ENCODE measurements at places on chromosomes 5 and 9. TPM values are rescaled to one million over a fixed set of nuclear protein-coding genes. Genes with fewer than 3 reads are reported as not detected.

VLDLR gene
- polyA plus RNA-seq, result 21.9 TPM

IFNA2 gene
- not detected for polyA plus RNA-seq

SOX30 gene
- polyA plus RNA-seq, result 0.42 TPM

FGFR4 gene
- 178 TPM for polyA plus RNA-seq

S1PR3 gene
- polyA plus RNA-seq, result 24.6 TPM

ZFP2 gene
- 2.8 TPM for polyA plus RNA-seq

PCDHGB7 gene
- polyA plus RNA-seq, result 7.0 TPM

CNTFR gene
- polyA plus RNA-seq, result 44.9 TPM

QRFP gene
- 0.33 TPM for polyA plus RNA-seq

C9orf72 gene
- 11.5 TPM for polyA plus RNA-seq

HINT1 gene
- 358 TPM for polyA plus RNA-seq

SLC1A3 gene
- 18.5 TPM for polyA plus RNA-seq

SNX24 gene
- 12.0 TPM for polyA plus RNA-seq

TRAF1 gene
- 4.3 TPM for polyA plus RNA-seq

ARID3C gene
- not detected for polyA plus RNA-seq

LECT2 gene
- polyA plus RNA-seq, result 0.19 TPM

CMYA5 gene
- 230 TPM for polyA plus RNA-seq

GRIA1 gene
- polyA plus RNA-seq, result 1.0 TPM

GARNL3 gene
- 15.8 TPM for polyA plus RNA-seq

SLC31A1 gene
- polyA plus RNA-seq, result 7.8 TPM

PCDHGA9 gene
- 3.3 TPM for polyA plus RNA-seq

SPINK13 gene
- polyA plus RNA-seq, result 0.33 TPM

RNF180 gene
- polyA plus RNA-seq, result 1.6 TPM

GPR151 gene
- not detected for polyA plus RNA-seq

GRAMD2B gene
- polyA plus RNA-seq, result 9.4 TPM

NEURL1B gene
- 34.7 TPM for polyA plus RNA-seq

TRIM7 gene
- 21.6 TPM for polyA plus RNA-seq

OR13C9 gene
- not detected for polyA plus RNA-seq

NUTM2F gene
- polyA plus RNA-seq, result not detected

NR3C1 gene
- polyA plus RNA-seq, result 57.3 TPM

TLX3 gene
- polyA plus RNA-seq, result not detected

PDE4D gene
- 40.4 TPM for polyA plus RNA-seq

TTF1 gene
- polyA plus RNA-seq, result 9.7 TPM

PCDHGA11 gene
- 2.7 TPM for polyA plus RNA-seq

ANKDD1B gene
- polyA plus RNA-seq, result 1.0 TPM

NDFIP1 gene
- polyA plus RNA-seq, result 54.7 TPM

SPAG8 gene
- polyA plus RNA-seq, result 2.3 TPM

ARAP3 gene
- polyA plus RNA-seq, result 13.0 TPM

PTGR1 gene
- 39.5 TPM for polyA plus RNA-seq

PCDHB3 gene
- 1.6 TPM for polyA plus RNA-seq

CERT1 gene
- 32.4 TPM for polyA plus RNA-seq

THBS4 gene
- polyA plus RNA-seq, result 198 TPM

HAVCR1 gene
- not detected for polyA plus RNA-seq

KIAA1191 gene
- polyA plus RNA-seq, result 60.7 TPM

TEK gene
- polyA plus RNA-seq, result 14.0 TPM

COL5A1 gene
- polyA plus RNA-seq, result 425 TPM
